Diencephalon (tissue), 1 donor: ENCODE measurements at places on chromosomes 2 and 18. TPM values are rescaled to one million over a fixed set of nuclear protein-coding genes. Genes with fewer than 3 reads are reported as not detected.

Gene LAMA3
- total RNA-seq = 3.7 TPM

Gene EIF2B4
- total RNA-seq = 23.8 TPM

Gene MTA3
- total RNA-seq = 46.4 TPM

Gene CLIP4
- 38.8 TPM for total RNA-seq

Gene PLCL1
- 26.5 TPM for total RNA-seq

Gene GNAL
- total RNA-seq = 122 TPM

Gene OSGEPL1
- 20.5 TPM for total RNA-seq

Gene GLI2
- 1.2 TPM for total RNA-seq

Gene SMYD1
- total RNA-seq = not detected

Gene IL18RAP
- total RNA-seq = not detected

Gene LRP2
- total RNA-seq = 11.5 TPM

Gene FEV
- total RNA-seq = not detected
